ENCODE measurements at places on chromosomes 13 and 19. TPM values are rescaled to one million over a fixed set of nuclear protein-coding genes. Genes with fewer than 3 reads are reported as not detected.

DNA sequence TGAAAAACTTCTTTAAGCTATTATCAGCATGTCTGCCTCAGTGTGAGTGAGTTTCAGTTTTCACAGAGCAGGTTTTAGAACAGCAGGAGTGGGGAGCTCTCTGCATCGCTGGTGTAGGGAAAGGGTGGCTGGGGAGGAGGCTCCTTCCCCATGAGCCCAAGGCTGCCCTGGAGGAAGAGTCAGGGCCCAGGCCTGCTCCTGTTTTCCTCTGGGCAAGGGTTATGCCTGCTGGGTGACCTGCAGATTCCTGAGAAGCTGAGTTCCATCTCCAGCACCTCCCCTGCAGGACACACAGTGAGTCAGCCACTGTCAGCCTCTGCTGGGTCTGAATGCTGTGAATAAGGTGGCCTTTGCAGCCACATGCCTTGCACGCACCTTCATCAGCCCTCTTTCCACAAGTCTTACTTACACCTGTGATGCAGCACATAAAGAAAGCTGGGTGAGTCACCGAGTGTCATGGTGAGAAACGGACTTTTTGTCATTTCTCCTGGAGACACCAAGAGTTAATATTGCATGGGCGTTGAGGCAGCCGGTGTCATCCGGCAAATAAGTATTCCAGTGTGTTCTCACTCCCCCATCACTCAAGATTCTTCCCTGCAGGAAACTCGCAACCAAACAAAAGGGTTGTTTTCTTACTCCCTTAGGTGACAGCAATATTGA, 186.4 kb upstream of the KL start:
- no peak overlapping the region for H3K27ac ChIP-seq
- peaks cover 4% of the 10 kb centered on the region for H3K36me3 ChIP-seq
- H3K27me3 ChIP-seq = no peaks in the 10 kb centered on the region

- H3K27me3 ChIP-seq = peaks cover 15% of the 10 kb centered on the region
- H3K4me1 ChIP-seq = peaks cover 1% of the 10 kb centered on the region
- DNase-seq = no peak
- no peaks in the 10 kb centered on the region for H3K36me3 ChIP-seq
Measured at GRCh38 chr13:43377973-43378372, 354.6 kb downstream of the DNAJC15 start.

DNA sequence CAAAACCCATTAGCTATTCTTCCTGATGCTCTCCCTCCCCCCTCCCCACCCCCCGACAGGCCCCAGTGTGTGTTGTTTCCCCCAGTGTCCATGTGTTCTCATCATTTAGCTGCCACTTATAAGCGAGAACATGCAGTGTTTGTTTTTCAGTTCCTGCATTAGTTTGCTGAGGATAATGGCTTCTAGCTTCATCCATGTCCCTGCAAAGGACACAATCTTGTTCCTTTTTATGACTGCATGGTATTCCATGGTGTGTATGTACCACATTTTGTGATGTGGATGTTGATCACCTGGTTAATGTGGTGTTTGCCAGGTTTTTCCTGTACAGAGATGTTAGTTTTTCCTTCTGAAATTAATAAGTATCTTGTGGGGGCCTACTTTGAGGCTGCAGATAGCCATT, 31.5 kb downstream of the TDRD12 start:
- no peak overlapping the region for H3K4me3 ChIP-seq
- peaks cover 39% of the 10 kb centered on the region for H3K27me3 ChIP-seq
- no peaks in the 10 kb centered on the region for H3K36me3 ChIP-seq
- DNase-seq = no peak
- H3K27ac ChIP-seq = no peak overlapping the region
- H3K4me1 ChIP-seq = no peaks in the 10 kb centered on the region

GRCh38 chr19:51070334-51071094, 5.6 kb upstream of the KLK13 start:
- no peaks in the 10 kb centered on the region for H3K36me3 ChIP-seq
- no peak overlapping the region for H3K4me3 ChIP-seq
- no peak overlapping the region for H3K27ac ChIP-seq
- peaks cover 25% of the 10 kb centered on the region for H3K27me3 ChIP-seq
- no peak for DNase-seq

Gene CYP2S1
- 1.2 TPM for total RNA-seq

Gene CD79A
- 28.0 TPM for total RNA-seq

All from activated naive CD8-positive, alpha-beta T cell treated with anti-CD3 and anti-CD28 coated beads, Interleukin-2, amount 10 ng/mL, durations not matched to agents 7 days and 5 days (primary cell).